ENCODE measurements at places on chromosomes 12 and 14.

- no peak for DNase-seq
Measured at GRCh38 chr12:71896205-71896882, 42.3 kb upstream of the TPH2 start.

DNA sequence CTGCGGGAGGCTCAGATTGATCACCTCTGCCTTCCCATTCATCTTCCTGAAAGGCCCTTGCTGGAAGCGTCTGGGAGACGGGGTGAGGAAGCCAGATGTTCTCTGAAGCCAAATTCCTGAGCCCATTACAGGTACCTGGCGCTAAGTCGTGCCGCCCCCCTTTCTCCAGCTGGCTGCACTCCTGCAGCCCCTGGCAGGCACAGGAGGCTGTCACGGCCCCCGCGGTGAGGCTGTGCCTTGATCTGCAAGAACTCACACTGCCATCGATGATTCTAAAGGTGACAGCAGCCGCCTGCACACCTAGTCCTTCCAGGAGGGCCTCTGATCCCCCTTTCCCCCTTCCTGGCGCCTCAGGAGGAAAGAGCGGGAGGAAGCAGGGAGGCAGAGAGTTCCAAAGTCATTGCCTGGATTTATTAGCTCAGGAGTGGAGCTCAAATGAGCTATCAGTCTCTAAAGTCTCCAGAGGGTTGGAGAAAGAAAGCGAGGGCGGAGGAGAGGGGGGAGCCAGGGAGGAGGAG, 106.9 kb downstream of the RFLNA start:
- DNase-seq, result no peak

DNA sequence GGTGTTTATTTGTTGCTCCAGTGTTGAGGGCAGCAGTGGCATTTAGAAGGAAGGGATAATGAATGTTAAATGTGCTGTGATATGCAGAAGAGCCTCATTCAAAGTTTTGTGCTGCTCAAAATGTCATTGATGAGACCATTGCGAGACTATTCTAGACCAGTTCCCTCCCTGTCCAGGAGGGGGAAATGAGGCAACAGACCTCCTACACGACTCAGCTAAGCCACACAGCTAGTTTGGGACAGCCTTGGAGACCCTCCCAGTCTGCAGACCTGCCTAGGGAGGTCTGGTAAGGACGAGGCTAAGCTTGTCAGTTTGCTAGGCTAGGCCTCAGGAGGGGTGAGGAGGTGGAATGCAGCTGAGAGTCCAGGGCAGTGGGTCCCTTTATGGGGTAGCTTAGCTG, 116.0 kb downstream of the NRXN3 start:
- no peak for DNase-seq

GRCh38 chr12:98861251-98861650, 216.2 kb downstream of the APAF1 start:
- DNase-seq, result no peak

DNA sequence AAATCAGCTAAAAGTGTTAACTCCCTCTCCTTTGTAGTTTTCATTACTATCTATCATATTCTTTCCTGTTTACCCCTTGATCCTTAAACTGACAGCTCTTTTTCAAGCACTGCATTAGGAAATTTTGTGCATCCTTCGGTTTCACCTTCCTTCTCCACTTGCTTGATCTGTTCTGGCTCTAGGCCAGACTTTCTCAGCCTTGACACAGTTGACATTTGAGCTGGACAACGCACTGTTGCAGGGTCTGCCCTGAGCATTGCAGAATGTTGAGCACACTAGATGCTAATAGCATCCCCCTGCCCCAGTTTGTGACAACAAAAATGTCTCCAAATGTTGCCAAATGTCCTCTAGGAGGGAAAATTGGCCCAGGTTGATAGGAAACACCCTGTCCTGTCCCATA, 75.4 kb upstream of the KCNJ8 start:
- no peak for DNase-seq

GRCh38 chr12:43097471-43097870, 454.5 kb downstream of the ADAMTS20 start:
- no peak for DNase-seq

DNA sequence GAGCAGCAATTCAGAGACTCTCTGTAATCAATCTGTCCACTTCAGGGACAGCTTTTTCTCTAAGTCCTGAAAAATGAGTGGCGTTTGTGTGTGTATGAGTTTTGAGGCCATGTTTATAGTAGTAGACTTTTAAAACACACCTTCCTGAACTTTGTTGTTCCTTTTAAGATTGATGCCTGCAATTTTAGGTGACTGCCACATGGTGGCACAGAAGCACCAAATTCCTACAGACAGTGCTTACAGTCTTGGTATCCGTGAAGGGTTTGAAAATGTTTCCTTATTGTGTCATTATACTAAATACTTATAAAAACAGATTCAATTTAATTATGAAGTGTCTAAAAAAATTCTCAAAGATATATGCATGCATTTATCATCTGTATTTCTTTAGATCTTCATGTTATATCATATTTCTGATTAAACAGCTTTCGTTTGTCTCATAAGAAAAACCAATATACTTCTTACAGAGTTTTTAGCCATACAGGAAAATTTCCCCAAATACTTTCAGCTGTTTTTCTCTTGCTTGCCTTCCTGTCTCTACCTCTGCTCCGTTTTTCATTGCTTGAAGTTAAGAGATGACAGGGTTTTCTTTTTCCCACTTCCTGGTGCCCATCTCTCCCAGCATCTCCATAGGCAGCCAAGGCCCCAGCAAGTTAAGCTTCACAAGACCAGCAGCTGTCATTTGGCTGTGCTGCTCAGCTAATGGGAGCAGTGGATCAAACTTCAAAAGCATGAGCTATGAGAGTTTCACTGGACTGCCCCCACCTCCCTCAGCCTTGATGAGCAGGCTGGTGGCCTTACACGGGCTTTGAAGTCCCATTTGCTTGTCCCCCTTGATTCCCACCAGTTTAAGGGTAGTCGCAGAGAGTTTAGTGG, 259.6 kb downstream of the AKAP6 start:
- DNase-seq, result no peak

DNA sequence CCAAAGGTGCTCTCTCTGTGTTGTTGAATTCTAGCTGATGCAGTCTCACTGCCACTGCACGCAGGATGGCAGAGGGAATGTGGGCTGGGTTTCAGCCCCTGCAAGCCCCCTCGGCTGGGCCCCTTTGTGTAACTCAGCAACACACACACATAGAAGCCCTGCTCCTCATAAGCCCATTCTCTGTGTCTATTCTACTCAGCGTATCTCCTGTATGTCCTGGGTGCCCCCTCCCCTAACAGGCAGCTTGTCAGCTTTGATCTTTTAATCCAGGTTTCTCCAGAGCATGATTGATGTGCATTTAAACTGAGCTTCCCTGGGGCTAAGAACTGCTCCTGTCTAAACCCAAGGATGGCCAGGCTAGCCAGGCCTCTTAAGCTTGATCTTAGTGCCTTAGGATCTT, 43.0 kb downstream of the SRRM4 start:
- no peak for DNase-seq

DNA sequence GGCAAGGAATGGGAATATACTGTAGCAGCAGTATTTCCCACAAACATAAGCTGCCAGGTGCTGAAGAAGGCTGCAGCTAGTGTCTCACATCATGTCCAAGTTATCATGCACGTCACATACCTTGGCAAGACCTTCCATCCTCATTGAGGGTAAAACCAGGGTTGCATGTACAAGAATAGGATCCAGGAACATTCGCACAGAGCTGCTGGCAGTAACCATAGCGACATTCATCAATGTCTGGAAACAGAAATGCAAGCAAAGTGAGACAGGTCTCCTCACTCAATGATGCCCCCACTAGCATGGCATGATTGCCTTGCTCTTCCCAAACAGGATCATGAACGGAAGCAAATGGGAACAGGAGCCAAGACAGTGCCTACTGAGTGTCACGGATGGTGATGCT, 23.8 kb upstream of the TC2N start:
- no peak for DNase-seq

GRCh38 chr14:54798465-54799124, 104.0 kb downstream of the GCH1 start:
- no peak for DNase-seq

DNA sequence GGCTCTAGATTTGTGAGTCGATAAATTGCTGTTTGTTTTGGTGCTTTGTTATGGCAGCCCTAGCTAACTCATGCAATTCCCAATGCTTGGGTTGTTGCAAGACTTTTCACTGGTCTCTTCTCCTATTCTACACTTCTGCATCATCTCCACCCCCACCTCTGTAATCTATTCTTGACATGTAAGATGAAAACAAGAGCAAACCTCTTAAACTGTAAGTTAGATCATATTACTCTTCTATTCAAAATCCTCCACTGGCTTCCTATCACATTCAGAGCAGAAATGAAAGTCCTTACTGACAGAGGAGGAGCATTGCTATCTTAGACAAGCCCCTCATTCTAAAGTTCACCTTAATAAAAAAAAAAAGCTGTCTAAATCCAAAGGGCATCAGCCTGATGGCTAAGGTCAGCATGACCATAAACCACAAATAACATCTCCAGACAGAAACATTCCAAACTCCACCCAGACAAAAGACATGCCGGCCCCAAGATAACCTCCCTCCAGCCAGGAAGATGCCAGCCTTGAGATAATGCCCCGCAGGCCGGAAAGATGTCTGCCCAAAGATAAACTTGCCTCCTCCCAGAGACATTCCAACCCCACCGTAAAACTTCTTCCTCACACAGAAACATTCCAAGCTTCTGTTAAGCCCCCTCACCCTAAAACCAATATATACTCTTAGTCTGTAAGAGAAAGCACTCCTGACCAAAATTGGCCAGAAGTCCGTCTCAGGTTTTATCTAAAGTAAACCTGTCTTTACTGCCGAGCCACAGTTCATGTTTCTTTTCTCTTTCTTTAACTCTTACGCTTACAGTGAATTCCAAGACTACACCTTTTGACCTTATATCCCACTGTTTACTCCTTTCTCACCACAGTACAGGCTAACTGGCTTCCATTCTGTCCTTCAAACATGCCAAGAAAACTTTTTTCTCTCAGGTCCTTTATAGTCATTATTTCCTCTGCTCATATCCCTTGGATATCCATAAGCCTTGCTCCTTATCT, 308.9 kb downstream of the KCNH5 start:
- no peak for DNase-seq

- no peak for DNase-seq
Measured at GRCh38 chr12:72777806-72778205, 505.6 kb downstream of the TRHDE start.

DNA sequence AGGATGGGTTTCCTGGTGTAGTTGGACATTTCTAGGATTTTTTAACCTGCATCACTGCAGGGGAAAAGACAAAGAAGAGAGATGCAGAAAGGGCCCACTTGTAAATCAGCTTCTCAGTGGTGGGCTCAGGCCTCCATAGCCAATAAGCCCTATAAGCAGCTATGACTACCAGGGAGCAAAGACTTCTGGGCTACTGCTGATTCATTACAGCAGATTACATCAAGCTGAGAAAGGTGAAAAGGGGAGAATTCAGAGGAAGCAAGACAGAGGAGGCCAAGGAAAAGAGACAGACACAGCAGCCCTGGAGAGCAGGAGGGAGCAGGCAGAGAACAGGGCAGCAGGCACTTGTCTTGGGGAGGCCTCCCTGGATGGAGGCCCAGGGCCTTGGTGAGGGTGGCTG, 95.2 kb downstream of the KCNA5 start:
- no peak for DNase-seq

DNA sequence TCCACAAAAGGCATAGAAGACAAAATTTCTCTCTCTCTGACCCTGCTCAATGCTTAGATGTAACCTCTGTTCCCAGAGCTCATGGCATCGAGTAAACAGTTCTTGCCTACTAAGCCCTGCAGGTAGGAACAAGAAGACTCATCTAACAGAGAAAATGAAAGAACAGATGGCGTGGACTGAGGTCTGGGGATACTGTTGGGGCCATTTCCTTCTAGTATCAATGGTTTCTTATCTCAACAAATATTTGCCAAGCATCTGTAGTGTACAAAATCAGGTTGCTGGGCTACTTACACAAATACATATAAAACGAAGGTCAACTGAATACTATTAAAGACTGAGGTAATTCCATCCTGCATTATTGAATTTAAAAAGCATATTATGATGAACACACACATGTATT, 93.3 kb downstream of the RIMBP2 start:
- DNase-seq, result no peak

- DNase-seq, result no peak
Measured at GRCh38 chr14:88552876-88553275, 1.9 kb downstream of the PTPN21 start.

DNA sequence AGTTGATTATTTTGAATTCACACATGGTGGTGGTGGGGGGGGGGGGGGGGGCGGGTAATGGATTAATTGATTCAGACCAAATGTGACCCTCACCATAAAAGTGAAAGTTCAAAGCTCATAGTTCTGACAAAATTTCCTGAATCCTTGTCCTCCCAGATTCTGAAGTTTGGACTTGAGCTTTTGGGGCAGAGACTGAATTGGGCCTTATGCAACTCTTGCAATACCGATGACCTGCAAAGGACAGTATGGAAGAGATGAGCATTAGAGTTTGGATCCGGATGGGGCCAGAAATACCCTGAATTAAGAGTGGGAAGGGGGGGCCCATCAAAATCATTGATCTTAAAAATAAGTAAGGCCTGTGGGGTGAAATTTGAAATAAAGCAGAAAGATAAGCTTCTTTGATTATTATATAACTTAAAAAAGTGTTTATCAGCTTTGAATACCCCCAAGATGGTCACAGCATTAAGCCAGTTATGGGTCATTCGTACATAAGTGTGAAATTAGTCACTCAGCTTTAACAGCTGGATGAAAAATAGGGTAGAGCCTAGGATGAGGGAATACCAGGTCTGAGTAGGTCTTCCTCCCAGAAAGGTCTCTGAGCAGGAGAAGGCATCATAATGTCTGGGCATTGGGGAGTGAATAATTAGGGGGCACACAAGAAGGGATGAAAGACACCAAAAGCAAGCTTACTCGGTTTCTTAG, 2.1 kb upstream of the PYGL start:
- DNase-seq, result no peak

- no peak for DNase-seq
Measured at GRCh38 chr12:95994476-95994875, 1.7 kb downstream of the HAL start.

GRCh38 chr12:98352218-98352811, 163.1 kb upstream of the TMPO start:
- no peak for DNase-seq

- DNase-seq, result no peak
Measured at GRCh38 chr14:65321370-65321875, 91.1 kb upstream of the FUT8 start.

DNA sequence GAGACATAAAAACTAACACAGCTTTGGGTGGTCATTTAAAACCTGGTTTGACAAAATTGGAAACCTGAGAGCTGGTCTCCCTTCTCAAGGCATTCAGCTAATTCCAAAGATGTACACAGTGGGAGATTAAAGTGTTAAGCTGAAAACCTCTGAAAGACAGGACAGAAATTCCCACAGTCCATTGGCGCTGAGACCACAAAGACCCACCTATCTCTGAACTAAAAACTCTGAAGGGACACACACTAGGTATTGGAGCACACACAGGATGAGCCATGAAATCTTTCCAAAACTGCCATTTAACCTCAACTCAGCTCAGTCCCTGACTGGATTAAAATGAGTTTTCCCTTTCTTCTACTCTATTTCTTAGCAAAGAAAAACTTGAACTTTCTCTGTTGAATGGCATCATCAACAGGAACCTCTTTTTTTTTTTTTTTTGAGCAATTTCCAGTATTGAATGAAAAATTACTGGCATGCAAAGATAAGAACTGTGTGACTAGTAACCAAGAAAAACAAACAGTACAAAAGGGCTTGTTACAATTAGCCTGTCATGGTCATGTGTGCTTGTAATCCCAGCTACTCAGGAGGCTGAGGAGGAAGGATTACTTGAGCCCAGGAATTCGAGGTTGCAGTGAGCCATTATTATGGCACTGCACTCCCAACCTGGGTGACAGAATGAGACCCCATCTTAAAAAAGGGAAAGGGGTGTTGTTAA, 82.4 kb downstream of the IPO8 start:
- DNase-seq, result no peak

Measured in DMS79 (cell line).